ENCODE measurements at places on chromosomes 5 and 9. TPM values are rescaled to one million over a fixed set of nuclear protein-coding genes. Genes with fewer than 3 reads are reported as not detected.

The SLC36A2 gene
- not detected for total RNA-seq

The FLT4 gene
- total RNA-seq: 6.0 TPM

The PCDHB11 gene
- total RNA-seq: 2.8 TPM

The MPDZ gene
- 106 TPM for total RNA-seq

GRCh38 chr9:105437704-105438103 lies 10.1 kb upstream of the FSD1L start:
- H3K27ac ChIP-seq: no peak overlapping the region
- DNase-seq: no peak
- no peaks in the 10 kb centered on the region for H3K27me3 ChIP-seq
- H3K36me3 ChIP-seq: no peaks in the 10 kb centered on the region
- no peaks in the 10 kb centered on the region for H3K4me1 ChIP-seq

GRCh38 chr9:93907551-93908199 lies 47.5 kb downstream of the BARX1 start:
- no peaks in the 10 kb centered on the region for H3K4me1 ChIP-seq
- DNase-seq: no peak
- H3K4me3 ChIP-seq: no peak overlapping the region
- H3K27ac ChIP-seq: no peak overlapping the region
- no peaks in the 10 kb centered on the region for H3K36me3 ChIP-seq

GRCh38 chr5:138444078-138444773 lies 5.4 kb downstream of the REEP2 start:
- H3K4me3 ChIP-seq: no peak overlapping the region
- peaks cover 7% of the 10 kb centered on the region for H3K4me1 ChIP-seq
- DNase-seq: no peak
- no peaks in the 10 kb centered on the region for H3K27me3 ChIP-seq
- H3K36me3 ChIP-seq: no peaks in the 10 kb centered on the region

- no peak overlapping the region for H3K27ac ChIP-seq
- no peak overlapping the region for H3K4me3 ChIP-seq
- H3K36me3 ChIP-seq: no peaks in the 10 kb centered on the region
- no peaks in the 10 kb centered on the region for H3K27me3 ChIP-seq
- DNase-seq: no peak
Measured at GRCh38 chr5:156221816-156222215, 105.1 kb upstream of the SGCD start.

DNA sequence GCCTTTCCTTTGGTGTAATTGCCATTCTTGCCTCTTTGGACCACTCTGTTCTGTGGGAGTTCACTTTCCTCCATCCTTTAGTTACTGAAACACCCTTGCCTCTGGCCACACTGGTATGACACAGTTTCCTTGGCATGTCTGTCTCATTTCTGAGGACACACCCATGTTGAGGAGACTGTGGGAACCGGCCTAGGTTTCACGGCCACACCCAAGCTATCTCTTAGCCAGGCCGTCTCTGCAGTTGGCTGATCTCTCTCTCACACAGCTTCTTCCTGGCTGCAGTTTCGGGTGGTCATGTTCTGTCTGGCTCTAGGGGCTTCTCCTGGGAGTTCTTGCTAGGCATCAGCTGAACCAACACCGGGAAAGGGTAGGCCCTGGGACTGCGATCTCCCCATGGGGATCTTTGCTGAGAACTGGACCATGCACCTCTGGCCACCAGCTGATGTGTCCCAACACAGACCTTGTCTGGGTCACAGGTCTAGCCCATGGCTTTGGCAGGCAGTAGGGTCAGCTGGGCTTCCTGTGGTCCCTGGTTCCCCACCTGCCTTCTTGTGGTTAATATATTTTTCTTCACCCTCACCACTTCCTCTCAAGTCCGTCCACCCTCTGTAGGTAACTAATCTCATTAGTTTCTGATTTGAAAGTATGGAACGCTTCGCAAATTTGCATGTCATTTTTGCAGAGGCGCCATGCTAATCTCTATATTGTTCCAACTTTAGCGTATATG lies 24.9 kb downstream of the ARHGEF37 start:
- H3K27me3 ChIP-seq: no peaks in the 10 kb centered on the region
- peak overlapping the region; percentile 32 for H3K27ac ChIP-seq
- DNase-seq: no peak
- H3K36me3 ChIP-seq: no peaks in the 10 kb centered on the region
- H3K4me1 ChIP-seq: no peaks in the 10 kb centered on the region

DNA sequence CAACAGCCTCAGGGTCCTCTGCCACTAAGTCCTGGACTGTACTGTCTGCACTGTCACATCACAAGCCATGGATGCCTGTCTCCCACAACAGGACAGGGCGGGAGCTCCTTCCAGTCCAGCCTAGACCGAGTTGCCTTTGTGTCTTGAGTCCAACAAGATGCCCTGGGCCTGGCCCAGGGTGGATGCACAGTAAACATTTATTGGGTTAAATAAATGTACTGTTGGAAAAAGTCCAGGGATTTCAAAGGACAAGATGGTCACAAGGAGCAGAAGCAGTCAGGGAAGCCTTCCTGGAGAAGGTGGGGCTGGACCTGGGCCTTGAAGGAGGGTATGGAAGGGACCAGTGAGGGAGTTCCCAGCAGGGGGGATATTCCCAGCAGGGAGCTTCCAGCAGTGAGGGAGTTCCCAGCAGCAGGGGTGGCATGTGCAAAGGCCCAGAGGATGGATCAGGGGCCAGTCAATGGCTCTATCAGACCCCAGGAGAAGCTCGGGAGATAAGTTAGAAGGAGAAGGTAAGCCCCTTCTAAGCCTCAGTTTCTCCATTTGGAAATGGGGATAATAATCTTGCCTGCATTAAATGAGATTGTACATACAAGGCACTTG lies 72.7 kb upstream of the NEURL1B start:
- H3K36me3 ChIP-seq: no peaks in the 10 kb centered on the region
- no peak for DNase-seq
- no peak overlapping the region for H3K4me3 ChIP-seq
- H3K27ac ChIP-seq: no peak overlapping the region
- H3K4me1 ChIP-seq: no peaks in the 10 kb centered on the region
